ENCODE measurements at places on chromosomes 1 and 21.

DNA sequence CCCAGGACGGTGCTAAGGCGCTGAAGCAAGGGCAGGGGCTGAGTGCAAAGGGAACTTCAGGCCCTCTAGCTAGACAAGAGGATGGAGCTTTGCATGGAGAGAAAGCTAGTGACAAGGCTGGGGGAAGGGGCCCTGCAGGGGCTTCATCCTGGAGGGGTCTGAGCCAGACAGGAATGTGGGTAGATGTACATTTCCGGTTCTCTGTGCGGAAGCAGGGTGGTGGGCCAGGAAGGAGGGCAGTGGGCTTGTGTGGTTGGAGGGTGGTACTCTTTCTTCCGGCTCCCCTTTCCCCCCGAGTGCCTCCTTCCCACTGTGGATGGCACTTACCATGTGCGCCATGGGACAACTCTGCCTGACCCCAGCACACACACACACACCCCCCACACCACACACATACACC lies 1.5 kb downstream of the KISS1 start:
- DNase-seq: no peak

DNA sequence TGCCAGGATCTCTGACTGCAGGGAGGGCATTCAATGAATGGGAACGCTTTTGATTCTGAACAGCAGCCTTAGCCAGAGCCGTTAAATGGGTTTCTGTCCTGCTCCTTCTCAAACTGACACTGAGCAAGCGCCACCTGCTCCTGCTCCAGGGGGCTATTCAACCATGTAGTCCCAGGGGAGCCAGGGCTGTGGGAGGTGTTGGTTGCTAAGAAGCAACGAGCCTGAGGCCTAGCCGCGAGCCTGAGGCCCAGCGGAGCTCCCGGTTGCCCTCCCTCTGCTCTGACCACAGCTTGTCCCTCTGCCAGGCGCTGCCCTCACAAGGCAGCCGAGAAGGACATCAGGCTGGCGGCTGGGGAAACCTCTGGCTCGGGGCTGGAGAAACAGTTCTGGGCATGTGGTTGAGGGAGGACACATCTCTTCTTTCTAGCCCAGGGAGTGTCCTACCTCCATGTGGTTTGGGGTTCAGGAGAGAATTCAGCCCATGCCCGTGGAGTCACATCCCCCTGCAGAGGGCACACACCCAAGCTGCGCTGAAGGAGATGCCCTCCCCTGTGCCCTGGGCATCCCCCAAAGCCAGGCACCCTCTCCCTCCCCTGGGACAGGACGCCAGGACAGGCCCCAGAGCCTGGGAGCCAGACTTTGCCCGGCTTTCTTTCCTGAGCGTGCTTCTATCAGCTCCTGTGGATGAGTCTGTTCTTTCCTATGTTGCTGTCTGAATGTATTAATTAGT lies 18.0 kb downstream of the PCP4 start:
- peak; percentile 100 for DNase-seq

GRCh38 chr1:95040032-95040525 lies 32.7 kb downstream of the ALG14 start:
- no peak for DNase-seq

DNA sequence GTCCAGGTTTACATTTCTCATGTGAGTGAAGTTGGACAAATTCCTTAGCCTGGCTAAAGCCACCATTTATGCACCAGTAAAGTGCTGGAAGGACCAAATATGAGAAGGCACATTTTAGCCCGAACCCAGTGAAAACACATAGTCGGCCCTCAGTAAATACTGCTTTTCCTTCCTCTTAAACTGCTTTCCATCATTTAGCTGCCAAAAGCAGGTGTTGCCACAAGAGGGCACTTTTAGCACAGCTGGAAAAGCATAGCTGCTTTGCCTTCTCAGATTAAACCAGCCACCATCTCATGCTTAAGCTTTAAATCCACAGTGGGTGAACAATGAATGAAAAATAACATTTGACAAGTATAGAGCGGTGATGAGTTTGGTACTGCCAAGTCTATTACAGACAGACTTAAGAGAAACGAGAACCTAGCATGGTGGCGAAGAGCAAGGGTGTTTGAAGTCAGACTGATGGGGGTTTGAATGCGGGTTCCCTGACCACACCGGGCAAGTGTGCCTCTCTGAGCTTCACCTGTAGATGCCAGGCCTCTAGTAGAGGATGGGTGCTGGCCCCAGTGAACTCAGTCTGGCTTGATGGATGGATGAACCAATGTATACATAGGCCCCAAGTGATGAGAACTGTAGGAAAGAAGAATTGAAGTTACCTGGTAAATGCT lies 57.8 kb downstream of the SLC35D1 start:
- peak; percentile 31 for DNase-seq

DNA sequence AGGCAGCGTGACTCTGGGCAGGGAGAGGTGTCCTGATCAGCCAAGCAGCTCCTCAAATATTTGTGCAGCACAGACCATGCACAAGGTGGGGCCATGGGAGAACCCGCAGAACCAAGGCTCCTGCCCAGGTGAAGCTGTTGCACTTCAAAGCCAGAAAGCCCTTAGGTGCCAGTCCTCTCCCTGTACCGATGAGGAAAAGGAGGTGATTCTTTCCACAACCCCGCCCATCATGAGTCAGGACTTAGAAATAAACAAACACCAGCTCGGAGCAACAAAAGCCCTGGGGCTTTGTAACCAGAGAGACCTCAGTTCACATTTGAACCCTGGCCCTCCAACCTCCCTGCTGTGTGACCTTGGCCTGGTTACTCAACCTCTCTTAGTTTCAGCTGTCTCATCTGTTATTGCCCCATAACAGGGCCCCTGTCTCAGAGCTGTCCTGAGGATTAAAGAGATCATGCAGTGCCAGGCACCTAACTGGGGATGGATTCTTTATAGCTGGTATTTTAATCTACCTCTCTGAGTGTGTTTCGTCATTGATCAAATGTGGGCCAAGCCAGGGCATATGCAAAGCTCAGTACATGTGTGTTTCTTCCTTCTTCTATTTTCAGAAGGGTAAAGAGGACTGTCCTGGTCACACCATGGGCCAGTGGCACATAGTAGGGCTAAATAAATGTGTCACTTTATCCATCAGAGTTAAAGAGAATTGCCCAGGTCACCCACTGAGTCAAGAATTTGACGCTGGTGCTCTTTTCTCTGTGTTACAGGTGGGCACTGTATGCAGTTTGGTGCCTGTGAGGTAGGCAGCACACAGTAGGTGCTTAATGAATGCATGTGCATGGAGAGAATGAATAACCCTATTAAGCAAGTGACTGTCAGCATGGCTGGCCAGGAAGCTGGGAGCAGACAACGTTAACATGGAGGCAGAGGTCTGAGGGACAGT lies 1.4 kb downstream of the LDLRAD1 start:
- no peak for DNase-seq

DNA sequence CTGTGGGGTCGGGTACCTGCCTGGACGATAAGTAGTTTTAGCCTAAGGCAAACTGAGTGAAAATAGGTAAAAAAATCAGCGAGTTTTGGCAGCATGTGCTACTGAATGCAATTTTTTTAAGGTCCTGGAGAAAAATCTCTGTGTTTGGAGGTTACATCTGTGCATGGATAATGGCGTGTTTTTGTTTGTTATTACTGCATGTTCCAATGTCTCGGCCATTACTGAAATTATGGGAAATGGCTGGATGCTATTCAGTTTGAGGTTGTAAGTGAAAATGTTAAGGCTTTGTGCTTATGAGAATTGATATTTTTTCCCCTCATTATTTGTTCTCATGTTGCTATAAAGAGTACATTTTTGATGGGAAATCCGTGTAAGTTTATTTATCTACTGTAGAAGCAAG lies 441.7 kb downstream of the PRDM2 start:
- DNase-seq: no peak

- DNase-seq: no peak
Observed at GRCh38 chr1:177998696-177999631, 29.1 kb upstream of the SEC16B start.

- no peak for DNase-seq
Observed at GRCh38 chr1:97078872-97079271, 357.3 kb downstream of the PTBP2 start.

GRCh38 chr1:201375169-201375568 lies 2.3 kb downstream of the TNNT2 start:
- DNase-seq: no peak

GRCh38 chr1:221858818-221859611 lies 117.1 kb upstream of the DUSP10 start:
- DNase-seq: no peak

DNA sequence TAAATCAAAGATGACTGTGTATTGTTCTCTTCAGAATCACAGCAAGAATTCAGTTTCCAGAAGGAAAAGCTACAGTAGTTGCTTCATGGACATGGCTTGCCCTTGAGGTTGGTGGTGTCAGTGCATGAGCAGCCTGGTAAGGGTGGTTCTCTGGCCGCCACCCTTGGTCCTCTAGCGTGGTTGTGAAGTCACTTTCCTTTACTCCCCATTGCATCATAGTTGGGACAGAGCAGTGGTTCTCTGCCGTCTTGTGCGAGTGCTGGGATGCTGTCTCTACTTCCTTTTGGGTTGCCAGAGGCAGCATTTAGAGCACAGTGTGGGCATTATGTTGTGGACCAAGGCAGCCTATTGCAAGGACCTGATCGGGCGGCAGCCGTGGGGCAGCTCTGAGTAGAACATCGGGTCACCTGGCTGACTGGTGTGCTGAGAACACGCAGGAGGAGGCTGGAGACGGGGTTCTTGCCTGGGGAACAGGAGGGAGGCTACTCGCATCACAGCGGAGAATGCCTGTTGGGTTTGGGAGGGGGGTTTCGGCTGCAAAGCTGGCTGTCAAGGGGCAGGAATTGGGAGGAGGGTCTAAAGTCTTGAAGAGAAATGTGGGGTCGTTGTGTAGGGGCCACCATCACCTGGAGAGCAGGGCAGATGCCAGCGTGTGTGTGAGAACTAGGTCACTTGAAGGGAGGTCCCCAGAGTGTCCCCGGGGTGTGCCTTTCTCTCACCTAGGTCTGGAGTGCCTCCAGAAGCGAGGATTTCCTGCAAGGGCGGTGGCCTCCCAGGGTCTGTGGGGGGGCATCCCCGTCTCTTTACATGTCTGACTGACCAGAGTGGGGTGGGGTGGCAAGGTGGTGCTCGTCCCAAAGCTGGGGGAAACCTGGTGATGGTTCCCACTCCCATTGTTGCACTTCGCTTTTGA lies 6.3 kb downstream of the ARF1 start:
- no peak for DNase-seq

- DNase-seq: no peak
Observed at GRCh38 chr1:147246910-147247655, 4.6 kb downstream of the CHD1L start.

GRCh38 chr1:204565617-204566582 lies 49.7 kb downstream of the MDM4 start:
- peak; percentile 75 for DNase-seq

DNA sequence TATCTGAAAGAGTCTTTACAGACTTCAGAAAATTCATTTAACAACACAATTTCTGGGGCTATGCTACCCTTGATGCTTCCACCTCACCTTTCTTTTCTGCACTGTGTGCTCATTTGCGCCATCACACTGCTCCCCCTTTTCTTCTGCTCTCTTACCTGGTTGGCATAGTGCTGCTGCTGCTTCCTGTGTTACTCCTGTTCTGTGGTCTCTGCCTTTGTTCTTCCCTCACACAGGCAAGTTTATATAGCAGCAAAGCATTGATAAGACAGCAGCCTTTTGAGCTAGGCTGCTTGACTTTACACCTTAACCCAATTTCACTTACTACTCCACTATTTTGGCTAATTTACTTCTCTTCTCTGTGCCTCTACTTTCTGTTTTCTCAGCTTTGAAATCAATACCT lies 18.3 kb downstream of the SGIP1 start:
- no peak for DNase-seq

DNA sequence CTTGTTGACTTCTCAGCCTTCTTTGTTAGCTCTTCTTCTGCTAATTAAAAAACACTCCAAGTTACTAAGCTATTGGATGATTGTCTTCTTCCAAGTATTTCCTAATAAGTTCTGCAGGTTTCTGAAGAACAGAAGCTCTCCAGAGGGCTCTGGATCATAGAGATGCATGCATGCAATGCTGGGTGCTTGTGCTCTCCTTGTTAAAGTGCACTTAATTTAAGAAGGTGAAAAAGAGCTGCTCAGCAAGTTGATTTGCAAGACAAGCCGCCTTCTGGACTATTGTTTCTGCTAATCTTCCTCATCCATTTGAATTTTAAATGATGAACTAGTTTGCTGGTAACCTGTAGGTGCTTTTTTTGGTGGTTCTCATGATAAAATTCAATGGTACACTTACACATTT lies 16.1 kb downstream of the RRP15 start:
- no peak for DNase-seq

DNA sequence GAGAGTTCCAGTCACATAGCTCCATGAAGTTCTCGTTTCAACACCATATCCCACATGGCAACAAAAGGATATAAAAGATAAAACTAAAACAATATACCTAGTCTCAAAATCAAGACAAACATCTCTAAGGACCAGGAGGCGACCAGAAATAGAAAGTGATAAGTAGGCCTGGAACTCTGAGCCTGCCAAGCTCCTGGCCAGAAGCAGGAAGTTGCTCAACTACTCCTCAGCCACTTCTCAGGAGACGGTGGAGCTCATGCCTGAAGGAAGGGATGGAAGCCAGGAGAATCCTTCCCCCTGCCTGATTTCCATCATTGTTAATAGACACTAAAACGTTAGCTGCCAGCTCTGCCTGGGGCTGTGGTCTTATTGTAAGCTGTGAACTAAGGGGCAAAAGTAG lies 94.7 kb downstream of the DISP1 start:
- no peak for DNase-seq

- DNase-seq: no peak
Observed at GRCh38 chr1:236508593-236509027, 15.2 kb upstream of the LGALS8 start.

GRCh38 chr21:32956061-32956656 lies 69.6 kb upstream of the OLIG2 start:
- DNase-seq: no peak

- no peak for DNase-seq
Observed at GRCh38 chr1:151513626-151514121, 2.5 kb downstream of the CGN start.

- no peak for DNase-seq
Observed at GRCh38 chr1:112110031-112110430, 120.6 kb upstream of the KCND3 start.

GRCh38 chr1:212752934-212753497 lies 38.6 kb downstream of the NSL1 start:
- DNase-seq: no peak

GRCh38 chr1:119266386-119266785 lies 102.2 kb upstream of the HAO2 start:
- DNase-seq: no peak

- no peak for DNase-seq
Observed at GRCh38 chr1:159900755-159901360, 893 bp upstream of the CFAP45 start.

GRCh38 chr21:45540601-45540970 lies 1.7 kb downstream of the SLC19A1 start:
- no peak for DNase-seq

GRCh38 chr1:241343956-241344355 lies 13.0 kb downstream of the RGS7 start:
- DNase-seq: no peak

DNA sequence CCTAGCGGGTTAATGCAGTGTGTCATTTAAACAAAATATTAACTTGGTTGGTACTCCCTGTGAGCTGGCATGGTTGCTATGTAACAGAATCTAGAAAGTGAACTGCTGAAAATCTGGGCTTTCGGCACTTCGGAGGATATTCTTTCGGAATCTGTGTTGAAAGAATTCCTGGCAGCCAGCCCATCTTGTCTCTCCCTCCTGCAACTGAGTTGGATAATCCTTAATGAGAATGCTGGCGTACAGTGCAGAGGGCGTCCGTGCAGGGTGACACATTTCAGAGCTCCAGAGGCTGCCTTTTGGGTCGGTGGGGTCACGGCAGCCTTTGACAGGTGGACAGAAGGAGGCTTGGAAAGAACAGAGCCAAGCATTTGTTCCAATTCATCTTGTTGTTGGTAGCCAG lies 3.7 kb downstream of the KAZN start:
- DNase-seq: no peak
